ENCODE measurements at places on chromosomes 6 and 20. TPM values are rescaled to one million over a fixed set of nuclear protein-coding genes. Genes with fewer than 3 reads are reported as not detected.

The FAM184A gene
- total RNA-seq, result 0.23 TPM

The SRC gene
- total RNA-seq, result 2.4 TPM

The PTGIS gene
- total RNA-seq, result 8.0 TPM

The SIRPB2 gene
- total RNA-seq, result 1.1 TPM

- peaks cover 29% of the 10 kb centered on the region for H3K36me3 ChIP-seq
- H3K4me3 ChIP-seq, result no peak overlapping the region
- H3K4me1 ChIP-seq, result peaks cover 52% of the 10 kb centered on the region
- no peaks in the 10 kb centered on the region for H3K27me3 ChIP-seq
Observed at GRCh38 chr20:50141018-50141675, 12.4 kb downstream of the PEDS1 start.

- H3K4me1 ChIP-seq, result peaks cover 4% of the 10 kb centered on the region
- no peak for DNase-seq
- H3K27ac ChIP-seq, result no peak overlapping the region
- H3K27me3 ChIP-seq, result no peaks in the 10 kb centered on the region
- H3K36me3 ChIP-seq, result no peaks in the 10 kb centered on the region
- H3K4me3 ChIP-seq, result no peak overlapping the region
Observed at GRCh38 chr20:49619113-49620048, 51.4 kb upstream of the PTGIS start.

DNA sequence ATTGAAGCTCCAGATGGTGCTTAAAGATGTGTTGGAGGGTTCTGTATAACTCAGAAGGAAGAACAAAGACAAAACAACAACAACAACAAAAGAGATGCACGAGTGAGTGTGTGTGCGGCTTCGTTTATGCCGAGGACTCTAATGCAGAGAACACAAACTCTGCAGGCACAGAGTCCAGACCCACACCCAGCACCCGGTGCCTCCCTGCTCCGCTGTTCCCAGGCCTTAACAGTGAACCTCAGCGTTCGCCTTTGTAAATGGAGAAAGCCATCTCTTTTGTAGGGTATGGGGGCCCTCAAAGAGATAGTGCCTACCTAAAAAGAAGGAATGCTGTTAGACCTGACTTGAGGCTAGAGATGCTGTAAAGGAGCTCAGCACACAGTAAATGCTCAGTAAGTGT lies 243.3 kb downstream of the ERMARD start:
- H3K4me1 ChIP-seq, result no peaks in the 10 kb centered on the region
- H3K27ac ChIP-seq, result no peak overlapping the region
- no peak for DNase-seq
- H3K36me3 ChIP-seq, result no peaks in the 10 kb centered on the region

DNA sequence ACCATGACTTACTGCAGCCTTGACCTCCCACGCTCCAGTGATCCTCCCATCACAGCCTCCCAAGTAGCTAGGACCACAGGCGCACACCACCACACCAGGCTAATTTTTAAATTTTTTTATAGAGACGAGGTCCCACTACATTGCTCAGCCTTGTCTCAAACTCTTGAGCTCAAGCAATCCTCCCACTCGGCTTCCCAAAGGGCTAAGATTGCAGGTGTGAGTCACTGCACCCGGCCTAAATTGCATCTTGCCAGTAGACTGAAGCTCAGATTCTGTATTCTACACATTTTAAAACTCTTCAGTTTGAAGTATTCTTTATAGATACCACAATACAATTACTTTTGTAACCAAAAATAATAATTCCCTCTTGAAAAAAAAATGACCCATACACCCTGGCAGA lies 11.4 kb downstream of the NUDT3 start:
- no peak overlapping the region for H3K27ac ChIP-seq
- H3K36me3 ChIP-seq, result no peaks in the 10 kb centered on the region
- H3K4me1 ChIP-seq, result peaks cover 46% of the 10 kb centered on the region
- no peaks in the 10 kb centered on the region for H3K27me3 ChIP-seq
- H3K4me3 ChIP-seq, result no peak overlapping the region

GRCh38 chr20:32902456-32903420 lies 44.0 kb downstream of the EFCAB8 start:
- H3K27me3 ChIP-seq, result no peaks in the 10 kb centered on the region
- H3K27ac ChIP-seq, result no peak overlapping the region
- no peaks in the 10 kb centered on the region for H3K4me1 ChIP-seq
- H3K4me3 ChIP-seq, result no peak overlapping the region
- peak; percentile 68 for DNase-seq

DNA sequence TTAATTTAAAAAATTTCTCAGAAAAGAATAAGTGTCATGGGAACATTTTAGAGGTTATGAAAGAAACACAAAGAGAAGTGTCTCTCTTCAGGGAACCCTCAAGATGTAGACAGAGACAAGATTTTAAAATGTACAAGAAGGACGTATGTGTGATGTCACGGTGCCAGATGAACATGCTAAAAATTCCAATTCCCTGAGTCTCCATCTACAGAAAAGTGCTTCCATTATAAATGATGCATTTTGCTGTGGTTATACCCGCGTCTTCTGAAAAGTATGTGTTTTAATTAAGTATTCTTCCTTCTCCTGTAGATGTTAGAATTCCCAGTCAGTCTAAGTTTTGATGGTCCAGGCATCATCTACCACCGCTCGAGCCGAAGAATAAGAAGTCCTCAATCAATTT lies 489.1 kb downstream of the PREX1 start:
- no peak for DNase-seq
- H3K4me1 ChIP-seq, result no peaks in the 10 kb centered on the region
- no peak overlapping the region for H3K4me3 ChIP-seq
- H3K27ac ChIP-seq, result no peak overlapping the region

DNA sequence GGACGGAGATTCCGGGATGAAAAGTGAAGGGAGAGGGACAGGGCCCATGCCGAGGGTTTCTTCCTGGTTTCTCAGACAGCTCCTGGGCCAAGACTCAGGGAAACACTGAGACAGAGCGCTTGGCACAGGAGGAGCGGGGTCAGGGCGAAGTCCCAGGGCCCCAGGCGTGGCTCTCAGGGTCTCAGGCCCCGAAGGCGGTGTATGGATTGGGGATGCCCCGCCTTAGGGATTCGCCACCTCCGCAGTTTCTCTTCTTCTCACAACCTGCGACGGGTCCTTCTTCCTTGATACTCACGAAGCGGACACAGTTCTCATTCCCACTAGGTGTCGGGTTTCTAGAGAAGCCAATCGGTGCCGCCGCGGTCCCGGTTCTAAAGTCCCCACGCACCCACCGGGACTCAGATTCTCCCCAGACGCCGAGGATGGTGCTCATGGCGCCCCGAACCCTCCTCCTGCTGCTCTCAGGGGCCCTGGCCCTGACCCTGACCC lies 55.0 kb upstream of the HLA-A start:
- no peaks in the 10 kb centered on the region for H3K27me3 ChIP-seq
- no peaks in the 10 kb centered on the region for H3K36me3 ChIP-seq
- H3K27ac ChIP-seq, result peak overlapping the region; percentile 71
- H3K4me3 ChIP-seq, result peak overlapping the region; percentile 74
- H3K4me1 ChIP-seq, result no peaks in the 10 kb centered on the region

DNA sequence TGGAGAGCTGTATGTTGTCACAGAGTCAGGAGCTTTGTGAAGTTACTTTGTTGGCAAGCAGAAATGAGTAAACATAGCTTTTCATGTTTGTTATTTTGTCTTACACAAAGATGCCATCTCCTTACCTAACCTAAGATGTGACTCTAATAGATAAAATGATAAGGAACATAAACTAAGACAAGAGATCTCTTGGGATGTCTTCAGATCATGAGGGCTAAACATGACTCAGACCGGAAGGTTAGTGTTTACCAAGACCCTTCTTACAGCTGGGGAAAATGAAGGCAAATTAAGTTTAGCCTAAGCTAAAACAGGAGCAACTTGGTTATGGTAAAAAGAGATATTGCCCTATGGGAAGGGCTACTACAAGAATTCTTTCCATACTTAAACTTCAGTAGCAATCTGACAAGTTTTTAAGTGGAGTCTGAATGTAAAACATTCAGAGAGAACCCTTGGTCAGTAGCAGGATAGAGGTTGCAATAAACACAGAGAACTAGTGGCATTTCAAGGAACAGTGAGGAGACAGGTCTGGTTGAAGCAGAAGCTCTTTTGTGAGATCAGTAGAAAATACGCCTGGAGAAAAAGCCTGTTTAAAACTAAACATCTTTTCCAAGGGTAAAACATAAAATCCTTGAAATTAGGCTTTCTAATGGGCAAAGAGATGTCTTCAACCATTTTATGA lies 29.9 kb downstream of the SGK1 start:
- H3K27ac ChIP-seq, result no peak overlapping the region
- no peaks in the 10 kb centered on the region for H3K27me3 ChIP-seq
- DNase-seq, result no peak
- H3K4me3 ChIP-seq, result no peak overlapping the region
- no peaks in the 10 kb centered on the region for H3K36me3 ChIP-seq
- no peaks in the 10 kb centered on the region for H3K4me1 ChIP-seq

- no peak for DNase-seq
- no peak overlapping the region for H3K4me3 ChIP-seq
- no peaks in the 10 kb centered on the region for H3K36me3 ChIP-seq
Observed at GRCh38 chr6:119609865-119610264, 260.3 kb upstream of the MAN1A1 start.

GRCh38 chr6:44298055-44298803 lies 14.9 kb downstream of the AARS2 start:
- peaks cover 10% of the 10 kb centered on the region for H3K4me1 ChIP-seq
- H3K36me3 ChIP-seq, result peaks cover 30% of the 10 kb centered on the region
- no peaks in the 10 kb centered on the region for H3K27me3 ChIP-seq
- no peak overlapping the region for H3K27ac ChIP-seq
- peak overlapping the region; percentile 70 for H3K4me3 ChIP-seq
- no peak for DNase-seq

GRCh38 chr6:106087548-106088325 lies 1.6 kb downstream of the PRDM1 start:
- no peak for DNase-seq
- H3K27ac ChIP-seq, result peak overlapping the region; percentile 33
- peak overlapping the region; percentile 59 for H3K4me3 ChIP-seq
- peaks cover 4% of the 10 kb centered on the region for H3K4me1 ChIP-seq
- H3K27me3 ChIP-seq, result no peaks in the 10 kb centered on the region

GRCh38 chr6:37244430-37245310 lies 12.9 kb upstream of the TBC1D22B start:
- H3K27ac ChIP-seq, result peak overlapping the region; percentile 88
- peaks cover 49% of the 10 kb centered on the region for H3K4me1 ChIP-seq
- H3K36me3 ChIP-seq, result no peaks in the 10 kb centered on the region
- peak overlapping the region; percentile 7 for H3K4me3 ChIP-seq
- peak; percentile 73 for DNase-seq

DNA sequence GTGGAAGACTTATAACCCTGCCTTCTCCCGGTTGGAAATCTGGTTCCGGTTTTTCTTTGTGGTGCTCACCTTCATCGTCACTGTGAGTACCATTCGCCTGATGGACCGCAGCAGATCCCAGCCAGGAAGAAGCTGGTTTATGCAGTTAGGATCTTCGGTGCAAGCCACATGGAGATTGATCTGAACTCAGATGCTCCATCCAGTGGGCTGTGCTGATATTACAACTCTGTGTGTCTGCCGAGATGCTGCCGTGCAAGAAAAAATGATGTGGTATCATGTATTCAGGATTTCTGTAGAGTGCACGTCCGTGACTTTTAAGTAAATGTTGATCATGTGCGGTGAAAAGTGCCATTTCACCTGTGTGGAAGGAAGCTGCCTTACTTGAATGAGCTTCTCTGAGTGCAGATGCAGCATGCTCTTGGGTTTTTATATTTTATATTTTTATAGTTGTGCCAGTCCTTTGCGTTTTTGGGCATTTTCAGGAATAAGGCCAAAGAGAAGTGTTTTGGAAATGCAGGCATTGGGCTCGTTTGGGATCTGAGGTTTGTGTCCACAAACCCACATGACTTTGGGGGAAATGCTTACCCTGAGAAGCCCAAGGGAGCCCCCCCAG lies 39.2 kb downstream of the DYNLT1 start:
- no peak for DNase-seq
- no peak overlapping the region for H3K4me3 ChIP-seq
- no peaks in the 10 kb centered on the region for H3K27me3 ChIP-seq
- no peaks in the 10 kb centered on the region for H3K4me1 ChIP-seq
- no peak overlapping the region for H3K27ac ChIP-seq

GRCh38 chr6:163284151-163284550 lies 130.4 kb upstream of the QKI start:
- H3K27ac ChIP-seq, result no peak overlapping the region
- H3K4me1 ChIP-seq, result peaks cover 9% of the 10 kb centered on the region
- DNase-seq, result no peak
- no peak overlapping the region for H3K4me3 ChIP-seq
- H3K36me3 ChIP-seq, result no peaks in the 10 kb centered on the region
- H3K27me3 ChIP-seq, result no peaks in the 10 kb centered on the region

DNA sequence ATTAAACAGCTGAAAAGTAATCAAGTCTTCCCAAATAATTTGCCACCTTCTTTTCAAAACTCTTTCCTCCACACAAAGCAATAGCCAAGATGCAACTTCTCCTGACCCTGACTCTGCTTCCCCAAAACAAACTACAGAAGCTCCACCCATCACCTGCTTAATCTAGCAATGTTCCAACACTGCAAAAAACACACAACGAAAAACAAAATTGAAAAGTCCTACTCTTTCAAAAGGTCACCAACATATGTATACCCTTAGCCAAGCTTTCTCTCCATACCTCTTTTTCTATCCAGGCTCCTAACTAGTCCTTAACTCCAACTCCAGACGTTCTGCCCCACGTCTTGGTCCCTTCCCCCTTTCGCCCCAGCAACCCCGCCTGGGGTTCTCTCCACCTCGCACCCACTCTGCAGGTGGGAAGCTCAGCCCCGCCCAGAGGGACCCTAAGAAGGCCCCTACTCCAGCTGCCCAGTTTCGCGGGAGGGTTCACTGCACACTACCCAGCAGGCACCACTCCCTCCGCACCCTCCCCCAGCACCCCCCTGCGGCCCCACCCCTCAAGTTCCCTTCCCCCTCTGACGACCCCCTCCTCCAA lies 717 bp downstream of the CSNK2A1 start:
- no peaks in the 10 kb centered on the region for H3K36me3 ChIP-seq
- no peaks in the 10 kb centered on the region for H3K27me3 ChIP-seq
- DNase-seq, result peak; percentile 52
- H3K27ac ChIP-seq, result peak overlapping the region; percentile 93

- H3K27me3 ChIP-seq, result peaks cover 92% of the 10 kb centered on the region
- H3K4me1 ChIP-seq, result no peaks in the 10 kb centered on the region
- no peak for DNase-seq
Observed at GRCh38 chr6:27297857-27298730, 14.0 kb downstream of the POM121L2 start.

DNA sequence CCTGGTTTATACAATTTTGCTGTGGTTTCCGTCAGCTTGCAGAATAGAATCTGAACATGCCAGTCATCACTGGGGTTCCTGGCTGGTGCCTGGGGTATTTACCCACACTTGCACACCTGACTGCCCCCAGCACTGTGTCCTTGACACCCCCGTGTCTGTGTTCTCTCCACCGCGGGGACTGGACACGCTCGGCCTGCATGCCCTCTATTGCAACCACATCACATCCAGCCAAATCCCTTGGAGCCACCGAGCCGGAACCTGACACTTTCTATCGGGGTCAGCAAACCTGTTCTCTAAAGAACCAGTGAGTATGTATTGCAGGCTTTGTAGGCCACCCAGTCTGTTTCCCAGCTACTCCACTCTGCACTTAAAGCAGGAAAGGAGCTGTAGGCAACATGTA lies 527.5 kb downstream of the PRKN start:
- peaks cover 26% of the 10 kb centered on the region for H3K4me1 ChIP-seq
- no peak for DNase-seq
- H3K27me3 ChIP-seq, result no peaks in the 10 kb centered on the region
- no peak overlapping the region for H3K4me3 ChIP-seq
- no peak overlapping the region for H3K27ac ChIP-seq
- H3K36me3 ChIP-seq, result no peaks in the 10 kb centered on the region

GRCh38 chr6:30548375-30548774 lies 7.9 kb downstream of the GNL1 start:
- no peaks in the 10 kb centered on the region for H3K4me1 ChIP-seq
- H3K36me3 ChIP-seq, result peaks cover 77% of the 10 kb centered on the region
- no peak overlapping the region for H3K27ac ChIP-seq
- H3K27me3 ChIP-seq, result no peaks in the 10 kb centered on the region
- no peak for DNase-seq

Measured in psoas muscle (tissue), 8 donors.